Breast epithelium (tissue), 4 donors: ENCODE measurements at places on chromosomes 2 and 18. TPM values are rescaled to one million over a fixed set of nuclear protein-coding genes. Genes with fewer than 3 reads are reported as not detected.

GRCh38 chr2:138182250-138182936 lies 218.1 kb downstream of the HNMT start:
- DNase-seq: no peak
- H3K27ac ChIP-seq: no peak overlapping the region
- H3K4me3 ChIP-seq: no peak overlapping the region
- H3K4me1 ChIP-seq: no peaks in the 10 kb centered on the region

GRCh38 chr2:64754570-64754969 lies 100.9 kb upstream of the SERTAD2 start:
- H3K27me3 ChIP-seq: no peaks in the 10 kb centered on the region
- no peaks in the 10 kb centered on the region for H3K4me1 ChIP-seq
- no peak overlapping the region for H3K4me3 ChIP-seq
- no peak overlapping the region for H3K27ac ChIP-seq

Gene ABCG5
- not detected for total RNA-seq

DNA sequence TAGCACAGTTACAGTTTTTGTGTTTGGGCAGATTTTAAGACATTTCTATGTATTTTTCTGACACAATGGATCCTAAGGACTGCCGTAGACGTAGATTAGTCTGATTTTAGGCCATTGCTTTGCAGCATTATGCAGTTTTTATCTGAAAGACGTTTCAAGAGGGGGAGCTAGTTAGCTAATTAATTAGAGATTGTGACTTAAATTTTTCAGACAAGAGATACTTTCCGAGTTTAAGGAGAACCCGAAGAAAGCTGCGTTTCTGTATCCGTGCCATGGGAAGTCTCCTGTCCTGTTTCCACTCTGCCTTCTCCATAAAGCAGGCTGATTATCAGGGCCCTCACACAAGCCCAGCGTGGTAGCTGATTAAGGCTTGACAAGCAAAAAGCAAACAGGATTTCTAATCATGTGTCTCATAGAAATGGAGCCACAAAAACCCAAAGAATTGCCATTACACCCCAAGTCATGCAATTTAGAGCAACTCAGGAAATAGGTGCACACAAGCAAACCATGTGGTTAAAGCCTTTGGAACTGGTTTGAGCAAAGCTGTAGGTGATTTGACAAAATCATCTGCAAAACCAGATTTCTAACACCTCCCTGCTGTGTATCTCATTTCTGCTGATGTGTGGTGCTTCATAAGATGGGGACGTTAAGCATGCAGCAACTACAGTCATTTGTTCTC lies 808.1 kb downstream of the RNF144A start:
- no peaks in the 10 kb centered on the region for H3K36me3 ChIP-seq
- no peaks in the 10 kb centered on the region for H3K27me3 ChIP-seq
- H3K27ac ChIP-seq: no peak overlapping the region
- DNase-seq: no peak
- no peaks in the 10 kb centered on the region for H3K4me1 ChIP-seq

DNA sequence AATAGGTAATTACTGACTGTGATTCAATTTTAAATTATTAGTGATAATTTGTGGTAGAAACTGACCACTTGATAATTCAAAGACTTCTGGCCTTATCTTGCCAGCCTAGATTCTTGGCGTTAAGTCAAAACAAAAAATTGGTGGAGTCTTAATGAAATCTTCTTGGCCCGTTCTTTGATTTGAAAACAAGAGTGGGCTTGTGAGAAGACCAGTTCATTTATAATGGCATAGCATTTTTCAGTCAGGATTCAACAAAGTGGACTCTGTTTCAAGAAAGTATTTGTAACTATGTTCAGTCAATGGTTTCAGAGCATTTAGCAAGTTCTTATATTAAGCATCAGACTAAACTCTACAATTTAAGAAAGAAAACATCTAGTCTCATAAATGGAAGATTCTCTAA lies 26.0 kb downstream of the ITGA4 start:
- no peak overlapping the region for H3K4me3 ChIP-seq
- no peaks in the 10 kb centered on the region for H3K27me3 ChIP-seq
- no peak for DNase-seq
- no peak overlapping the region for H3K27ac ChIP-seq
- H3K4me1 ChIP-seq: no peaks in the 10 kb centered on the region

GRCh38 chr18:78861116-78861515 lies 118.5 kb upstream of the SALL3 start:
- H3K36me3 ChIP-seq: no peaks in the 10 kb centered on the region
- no peaks in the 10 kb centered on the region for H3K4me1 ChIP-seq
- peaks cover 53% of the 10 kb centered on the region for H3K27me3 ChIP-seq

Gene RBKS
- total RNA-seq: 5.1 TPM

Gene MC4R
- not detected for total RNA-seq

DNA sequence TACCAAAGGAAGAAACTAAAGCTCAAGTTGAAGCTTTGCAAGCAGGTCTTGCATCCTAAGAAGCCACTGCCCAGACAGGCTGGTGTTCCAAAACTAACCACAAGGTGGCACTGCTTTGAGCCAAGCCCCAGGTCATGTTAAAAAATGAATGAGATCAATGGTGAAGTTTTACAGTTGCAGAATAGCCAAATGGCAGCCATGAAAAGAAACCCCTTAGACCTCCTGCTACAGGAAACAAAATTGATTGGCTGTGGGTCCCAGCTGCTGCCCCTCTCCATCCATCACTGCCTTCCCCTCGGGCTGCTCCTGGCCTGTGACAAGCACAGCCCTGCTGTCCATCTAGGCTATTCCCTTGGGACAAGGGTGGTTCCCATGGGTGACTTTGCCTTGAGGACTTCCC lies 20.7 kb upstream of the MREG start:
- DNase-seq: peak; percentile 68
- no peaks in the 10 kb centered on the region for H3K36me3 ChIP-seq
- H3K4me3 ChIP-seq: no peak overlapping the region
- H3K27ac ChIP-seq: no peak overlapping the region

GRCh38 chr2:167689444-167689843 lies 558.0 kb downstream of the STK39 start:
- no peak for DNase-seq
- H3K27me3 ChIP-seq: no peaks in the 10 kb centered on the region
- no peaks in the 10 kb centered on the region for H3K4me1 ChIP-seq
- no peak overlapping the region for H3K4me3 ChIP-seq
- H3K27ac ChIP-seq: no peak overlapping the region

DNA sequence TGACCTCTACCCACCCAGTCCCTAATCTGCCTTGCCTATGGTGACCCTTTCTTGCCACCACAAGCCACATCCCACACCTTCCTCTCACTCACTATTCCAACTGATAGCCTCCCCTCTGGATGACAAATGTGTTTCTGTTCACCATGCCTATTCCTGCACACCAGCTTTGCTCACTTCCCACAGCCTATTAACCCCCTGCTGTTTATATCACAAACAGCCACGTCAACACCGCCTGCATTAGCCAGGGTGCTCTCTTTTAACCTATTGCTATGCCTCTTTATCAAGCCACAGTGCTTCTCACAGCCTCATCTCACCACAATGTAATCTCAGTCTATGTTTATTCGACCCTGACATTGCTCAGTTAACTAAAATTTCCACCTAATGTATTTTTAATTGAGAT lies 271.8 kb downstream of the SUCLG1 start:
- H3K27ac ChIP-seq: no peak overlapping the region
- DNase-seq: no peak
- H3K4me3 ChIP-seq: no peak overlapping the region
- no peaks in the 10 kb centered on the region for H3K4me1 ChIP-seq
- no peaks in the 10 kb centered on the region for H3K36me3 ChIP-seq

GRCh38 chr2:168450732-168451131 lies 5.3 kb upstream of the CERS6 start:
- no peaks in the 10 kb centered on the region for H3K36me3 ChIP-seq
- H3K4me1 ChIP-seq: no peaks in the 10 kb centered on the region
- no peak overlapping the region for H3K4me3 ChIP-seq
- H3K27me3 ChIP-seq: no peaks in the 10 kb centered on the region
- DNase-seq: no peak

- no peaks in the 10 kb centered on the region for H3K36me3 ChIP-seq
- H3K27ac ChIP-seq: no peak overlapping the region
- no peak for DNase-seq
- H3K4me3 ChIP-seq: no peak overlapping the region
- H3K4me1 ChIP-seq: no peaks in the 10 kb centered on the region
Observed at GRCh38 chr2:196725218-196725617, 74.3 kb downstream of the GTF3C3 start.

DNA sequence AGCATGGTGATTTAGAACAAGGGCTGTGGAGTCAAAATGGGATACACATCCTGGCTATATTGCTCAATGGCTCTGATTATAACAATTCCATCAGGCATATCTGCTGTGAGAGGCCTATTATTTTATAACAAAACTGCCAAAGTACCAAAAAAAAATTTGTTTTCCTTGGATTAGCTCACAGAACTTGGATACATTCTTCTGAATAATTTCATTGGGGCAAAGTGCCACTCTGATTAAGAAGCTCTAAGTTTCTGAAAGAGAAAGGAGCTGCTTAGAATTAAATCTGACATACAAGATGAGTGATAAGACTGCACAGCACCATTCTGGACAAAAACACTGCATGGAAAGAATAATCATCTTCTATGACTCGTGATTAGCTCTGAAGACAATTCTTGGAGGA lies 85.7 kb downstream of the SMC6 start:
- no peaks in the 10 kb centered on the region for H3K36me3 ChIP-seq
- H3K4me1 ChIP-seq: no peaks in the 10 kb centered on the region
- no peaks in the 10 kb centered on the region for H3K27me3 ChIP-seq
- DNase-seq: no peak
- H3K4me3 ChIP-seq: no peak overlapping the region

Gene LYG2
- not detected for total RNA-seq

Gene UCN
- 4.6 TPM for total RNA-seq

Gene PLA2R1
- total RNA-seq: 12.5 TPM

- no peaks in the 10 kb centered on the region for H3K27me3 ChIP-seq
- H3K27ac ChIP-seq: no peak overlapping the region
- no peaks in the 10 kb centered on the region for H3K36me3 ChIP-seq
Observed at GRCh38 chr2:79788952-79789651, 276.3 kb downstream of the CTNNA2 start.

DNA sequence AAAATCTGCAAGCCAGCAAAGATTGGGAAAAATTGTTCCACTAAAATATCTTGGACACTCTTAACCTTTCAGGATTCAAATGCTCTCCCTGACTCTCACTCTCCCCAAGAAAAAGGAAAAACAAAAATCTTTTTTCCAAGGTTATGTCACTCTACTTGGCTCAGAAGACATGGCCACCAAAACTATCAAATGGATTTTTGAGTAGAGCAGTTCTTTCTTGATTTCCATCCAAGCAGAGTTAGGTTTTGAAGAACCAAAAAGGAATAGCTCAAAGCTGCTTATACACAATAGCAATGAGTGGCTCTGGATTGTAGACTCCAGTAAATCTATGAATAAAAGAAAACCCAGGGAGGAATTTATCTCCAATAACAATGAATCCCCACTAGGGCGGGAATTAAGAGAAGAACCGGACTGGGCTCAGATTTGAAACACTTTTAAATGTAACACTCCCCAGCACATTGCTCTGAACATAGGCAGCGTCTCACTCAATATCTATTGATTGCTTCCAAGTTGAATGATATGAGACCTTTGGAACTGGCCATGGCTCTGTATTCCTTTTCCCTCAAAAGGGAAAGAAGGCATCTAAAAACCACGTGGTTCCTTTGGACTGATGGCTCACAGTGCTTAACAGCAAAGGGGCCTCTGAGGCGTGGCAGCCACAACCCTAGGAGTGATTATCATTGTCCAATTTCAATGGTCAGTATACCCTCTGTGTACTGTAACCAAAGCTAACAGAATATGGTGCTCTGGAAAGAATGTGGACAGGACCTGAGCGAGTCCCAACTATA lies 68.3 kb downstream of the SPRED2 start:
- H3K4me1 ChIP-seq: peaks cover 3% of the 10 kb centered on the region
- H3K36me3 ChIP-seq: no peaks in the 10 kb centered on the region
- no peak overlapping the region for H3K4me3 ChIP-seq
- no peaks in the 10 kb centered on the region for H3K27me3 ChIP-seq
- no peak overlapping the region for H3K27ac ChIP-seq
